ENCODE measurements at places on chromosomes 2 and 18.

DNA sequence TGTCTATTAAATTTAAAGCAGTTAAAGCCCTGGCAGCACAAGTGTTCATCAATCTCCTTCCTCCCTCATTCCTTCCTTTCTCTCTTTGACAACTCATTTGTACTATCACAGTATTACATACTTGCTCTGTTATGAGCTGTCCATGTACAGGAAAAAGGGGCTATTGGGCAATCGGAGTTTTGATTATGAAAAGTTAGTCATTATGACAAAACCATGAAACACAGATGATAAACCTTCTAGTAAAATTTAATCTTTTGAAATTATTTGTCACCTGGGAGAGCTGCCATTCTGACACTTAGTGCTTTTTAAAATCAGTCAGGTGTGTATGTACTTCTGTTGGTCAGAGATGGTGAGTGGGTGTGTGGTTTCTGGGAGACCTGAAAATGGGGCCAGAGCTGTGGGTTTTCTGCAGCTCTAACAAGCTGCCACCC lies 39.4 kb downstream of the MAP4K4 start:
- DNase-seq: no peak

- no peak for DNase-seq
Observed at GRCh38 chr2:161613161-161613560, 11.1 kb upstream of the SLC4A10 start.

DNA sequence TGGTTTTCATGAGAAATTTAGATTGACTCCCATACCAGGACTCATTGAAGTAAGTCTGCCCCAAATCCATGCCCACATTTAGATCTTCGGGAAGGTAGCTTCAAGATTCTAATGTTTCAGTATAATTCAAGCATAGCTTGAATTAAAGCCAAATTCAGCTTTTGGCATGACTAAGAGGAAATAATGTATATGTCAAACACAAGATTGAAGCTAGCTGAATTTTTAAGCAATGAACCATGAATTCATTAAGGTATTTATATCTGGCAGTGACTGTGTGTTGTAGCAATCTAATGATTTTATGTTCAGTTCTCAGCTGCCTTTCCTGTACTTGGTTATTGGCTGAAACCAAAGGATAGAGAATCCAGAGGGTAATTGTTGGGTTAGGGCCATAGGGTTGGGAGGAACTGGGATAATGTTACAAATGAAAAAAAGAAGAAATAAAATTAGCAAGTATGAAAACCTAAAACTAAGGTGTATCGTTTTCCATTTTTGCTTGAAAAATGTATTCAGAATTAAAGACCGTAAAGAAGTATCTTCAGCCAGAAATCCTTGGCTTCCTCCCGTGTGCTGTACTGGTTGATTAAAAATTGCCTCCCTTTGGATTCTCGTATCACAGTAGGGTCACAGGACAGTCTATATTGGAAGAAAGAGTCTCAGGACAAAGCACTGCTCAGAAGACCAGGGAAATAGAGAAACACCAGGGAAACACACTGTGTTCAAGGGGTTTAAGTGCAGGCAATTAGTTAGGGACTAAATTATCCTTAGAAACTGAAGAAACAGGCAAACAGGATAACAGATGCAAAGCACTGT lies 119.0 kb upstream of the FN1 start:
- DNase-seq: no peak

GRCh38 chr18:61245276-61245675 lies 88.0 kb upstream of the CDH20 start:
- DNase-seq: no peak

DNA sequence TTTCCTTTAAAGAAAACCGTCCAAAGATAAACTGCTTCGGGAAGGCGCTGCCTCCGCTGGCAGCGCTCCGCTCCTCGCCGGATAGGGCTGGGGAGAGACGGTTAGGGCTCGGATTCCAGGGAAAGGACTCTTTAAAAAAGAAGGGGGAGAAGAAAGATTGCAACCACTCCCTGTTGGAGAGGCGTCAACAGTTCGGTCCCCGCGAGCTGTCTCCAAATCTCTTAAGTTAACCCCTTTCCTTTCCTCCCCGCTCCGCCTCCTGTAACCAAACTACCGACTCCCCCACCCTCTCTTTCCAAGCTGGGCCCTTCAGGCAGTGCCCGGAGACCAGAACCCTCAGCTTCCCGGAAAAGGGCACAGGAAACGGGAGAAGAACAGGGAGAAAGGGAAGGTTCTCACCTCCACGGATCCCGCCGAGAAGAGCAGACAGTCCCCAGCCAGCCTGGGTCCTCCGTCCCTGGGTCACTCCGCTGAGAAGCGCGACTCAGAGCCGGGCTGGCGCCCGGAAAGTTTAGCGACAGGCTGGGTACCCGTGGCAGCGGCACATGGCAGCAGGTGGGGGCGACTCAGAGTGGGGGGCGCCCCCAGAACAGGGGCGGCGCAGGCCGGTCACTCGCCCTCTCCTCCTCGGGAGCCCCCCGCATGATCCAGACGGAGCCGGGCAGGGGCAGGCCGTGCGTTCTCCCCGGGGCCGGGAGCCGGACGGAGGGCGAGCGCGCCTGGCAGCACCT lies 675 bp downstream of the FZD5 start:
- no peak for DNase-seq

- DNase-seq: no peak
Observed at GRCh38 chr2:184463102-184463865, 135.0 kb upstream of the ZNF804A start.

GRCh38 chr2:118843483-118844132 lies 3.8 kb downstream of the EN1 start:
- no peak for DNase-seq

DNA sequence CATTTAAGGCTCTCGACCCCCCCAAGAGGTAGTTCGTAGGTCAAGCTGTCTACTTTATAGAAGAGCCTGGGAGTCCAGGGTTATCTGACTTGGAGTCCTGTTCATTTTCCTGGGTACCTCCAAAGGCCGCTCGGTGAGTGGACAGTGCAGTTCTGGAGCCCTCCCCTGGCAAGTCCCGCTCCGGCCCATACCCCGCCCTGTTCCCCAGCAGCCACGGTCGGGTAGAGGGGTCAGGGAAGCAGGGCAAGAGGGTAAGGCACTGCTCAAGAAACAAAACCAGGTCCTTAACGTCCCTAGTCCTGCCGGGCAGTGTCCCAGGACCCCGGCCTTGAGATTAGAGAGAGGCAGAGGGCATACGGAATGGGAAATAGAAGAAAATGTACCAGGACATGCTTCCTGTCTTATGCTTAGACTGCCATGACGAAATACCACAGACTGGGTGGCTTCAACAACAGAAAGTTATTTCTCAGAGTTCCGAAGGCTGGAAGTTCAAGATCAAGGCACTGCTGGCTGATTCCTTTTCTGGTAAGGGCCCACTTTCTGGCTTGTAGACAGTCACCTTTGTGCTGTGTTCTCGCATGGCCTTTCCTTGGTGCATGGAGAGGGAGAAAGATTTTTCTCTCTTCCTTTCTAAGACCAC lies 5.4 kb upstream of the HPCAL1 start:
- DNase-seq: no peak

All from stimulated activated CD8-positive, alpha-beta memory T cell treated with anti-CD3 and anti-CD28 coated beads, Interleukin-4, amount 100 ng/mL, for 1 hour (primary cell).